NCI-H510A (cell line): ENCODE measurements at places on chromosomes 2 and 18.

- no peak for DNase-seq
Observed at GRCh38 chr2:71856773-71857525, 290.7 kb downstream of the CYP26B1 start.

- peak; percentile 63 for DNase-seq
Observed at GRCh38 chr2:3867469-3867868, 164.1 kb downstream of the DCDC2C start.

GRCh38 chr18:6816154-6816553 is 86.6 kb downstream of the ARHGAP28 start:
- no peak for DNase-seq

GRCh38 chr2:42771546-42772153 is 7.7 kb upstream of the OXER1 start:
- DNase-seq, result no peak
